ENCODE measurements at places on chromosomes 1 and 21.
A peak's percentile ranks its signal among the peaks of the same experiment; 100 is the strongest.

DNA sequence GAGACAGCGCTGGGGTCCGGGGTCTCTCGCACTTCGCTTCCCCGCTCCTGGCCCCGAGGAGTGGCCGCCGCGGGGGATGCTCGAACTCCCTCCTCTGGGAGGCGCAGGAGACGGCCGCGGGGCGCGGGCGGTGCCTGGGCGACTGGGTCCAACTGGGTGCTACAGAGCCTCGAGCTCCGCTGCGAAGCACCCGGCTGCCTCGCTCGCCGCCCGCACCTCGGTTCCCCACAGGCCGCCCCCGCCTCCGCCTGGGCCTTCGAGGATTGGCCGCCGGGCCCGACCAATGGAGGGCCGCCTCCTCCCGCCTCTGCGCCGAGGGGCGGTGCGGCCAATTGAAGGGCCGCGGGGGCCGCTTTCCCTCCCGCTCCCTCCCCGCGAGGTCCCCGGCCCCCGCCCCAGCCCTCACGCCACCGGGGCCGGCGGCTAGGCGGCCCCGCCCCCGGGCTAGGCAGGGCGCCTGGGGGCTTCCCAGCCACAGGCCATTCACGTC lies at the start of gene CNN3:
CNN3 (minus strand) TSS at position 196 of the 490 bp plus-strand sequence. CDS start 216 bp downstream, outside the sequence.
- ATAC-seq: peak; percentile 95

GRCh38 chr21:46115441-46116188 lies 17.7 kb downstream of the COL6A2 start:
- ATAC-seq: no peak

DNA sequence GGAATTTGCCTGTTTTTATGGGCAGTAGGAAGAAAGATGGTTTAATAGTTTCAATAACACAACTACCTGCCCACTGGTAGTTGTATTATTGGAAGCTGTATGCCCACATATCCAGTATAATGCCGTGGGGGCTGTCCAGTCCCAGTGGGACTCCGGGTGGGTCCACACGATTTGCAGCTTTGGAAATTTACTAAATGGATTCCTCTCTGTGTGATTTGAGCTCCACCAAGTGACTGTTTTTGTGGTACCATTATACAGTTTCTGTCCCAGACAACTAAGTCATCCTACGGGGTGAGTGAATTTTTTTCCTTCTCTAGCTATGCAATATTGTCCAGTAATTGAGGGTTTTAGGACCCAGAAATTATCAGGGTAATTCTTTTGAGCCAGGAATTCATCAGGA lies 86.8 kb downstream of the PLA2G4A start:
- no peak for ATAC-seq

DNA sequence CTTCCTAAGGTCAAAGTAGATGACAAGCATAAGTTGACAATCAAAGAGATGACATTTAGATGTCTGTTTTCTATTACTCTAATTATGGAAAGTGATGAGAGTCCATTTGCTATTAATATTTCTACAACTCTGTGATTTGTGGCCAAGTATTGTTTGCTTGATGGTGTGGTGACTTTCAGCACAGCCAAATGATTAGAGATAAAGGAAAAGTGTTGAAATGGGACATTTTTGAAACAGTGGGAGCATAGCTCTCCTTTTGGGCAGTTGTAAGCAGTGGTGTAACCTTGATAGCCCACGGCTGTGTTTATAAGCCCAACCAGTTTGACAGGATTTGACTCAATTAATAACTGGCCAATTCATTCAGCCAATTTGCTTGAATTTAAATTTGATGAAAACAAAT lies 31.6 kb downstream of the ZC3H11B start:
- no peak for ATAC-seq

GRCh38 chr1:203461717-203462116 lies 13.9 kb upstream of the PRELP start:
- no peak for ATAC-seq

GRCh38 chr1:236645016-236645680 lies 40.8 kb upstream of the HEATR1 start:
- no peak for ATAC-seq

GRCh38 chr1:27116697-27117096 lies 38.2 kb downstream of the SLC9A1 start:
- ATAC-seq: no peak

DNA sequence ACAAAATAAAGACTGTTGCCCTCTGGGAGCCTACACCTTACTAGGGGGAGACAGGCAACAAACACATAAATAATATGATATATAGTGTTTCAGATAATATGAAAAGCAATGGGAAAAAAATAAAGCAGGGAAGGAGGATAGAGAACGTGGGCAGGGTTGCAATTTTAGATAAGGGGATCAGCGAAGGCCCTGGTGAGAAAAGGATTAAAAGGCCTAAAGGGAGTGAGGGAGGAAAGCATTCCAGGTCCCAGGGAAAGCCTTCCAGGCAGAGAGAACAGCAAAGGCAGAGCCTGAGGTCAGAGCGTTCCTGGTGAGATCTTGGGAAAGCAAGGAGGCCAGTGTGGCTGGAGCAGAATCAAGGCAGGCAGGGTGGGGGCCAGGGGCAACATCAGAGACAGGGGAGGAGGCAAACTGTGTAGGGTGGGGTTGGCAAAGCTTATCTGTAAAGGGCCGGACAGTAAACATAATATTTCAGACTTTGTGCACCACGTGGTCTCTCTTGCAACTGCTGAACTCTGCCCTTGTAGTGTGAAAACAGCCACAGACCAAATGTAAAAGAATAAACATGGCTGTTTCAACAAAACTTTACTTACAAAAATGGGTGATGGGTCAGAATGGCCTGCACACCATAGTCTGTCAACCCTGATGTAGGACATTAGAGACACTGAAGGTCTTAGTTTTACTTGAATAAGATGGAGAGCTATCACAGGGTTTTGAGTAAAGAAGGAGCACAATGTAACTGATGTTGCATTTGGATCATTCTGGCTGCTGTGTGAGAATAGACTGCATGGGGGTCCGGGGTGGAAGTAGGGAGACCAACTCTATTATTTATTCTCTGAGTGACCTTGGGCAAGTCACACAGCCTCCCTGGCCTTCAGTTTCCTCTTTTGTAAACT lies 13.3 kb upstream of the CPT2 start:
- peak; percentile 74 for ATAC-seq

DNA sequence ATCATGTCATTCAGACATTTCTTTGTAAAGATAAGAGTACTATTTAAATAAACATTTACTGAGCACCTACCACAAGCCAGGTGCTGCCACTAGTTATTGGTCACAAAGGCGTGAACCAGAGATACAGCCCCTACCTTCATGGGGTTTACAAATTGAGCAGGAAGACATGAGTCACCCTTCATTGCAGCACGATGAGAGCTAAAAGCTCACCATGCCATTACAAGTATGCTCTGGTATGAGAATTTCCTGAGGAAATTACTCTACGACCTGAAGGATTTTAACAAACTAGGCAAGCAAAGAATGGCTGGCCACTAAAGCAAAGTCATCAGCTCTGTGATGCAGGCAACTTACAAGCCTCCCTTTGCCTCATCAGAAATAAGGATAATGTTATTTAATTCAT lies 346.8 kb downstream of the BRINP2 start:
- ATAC-seq: no peak

DNA sequence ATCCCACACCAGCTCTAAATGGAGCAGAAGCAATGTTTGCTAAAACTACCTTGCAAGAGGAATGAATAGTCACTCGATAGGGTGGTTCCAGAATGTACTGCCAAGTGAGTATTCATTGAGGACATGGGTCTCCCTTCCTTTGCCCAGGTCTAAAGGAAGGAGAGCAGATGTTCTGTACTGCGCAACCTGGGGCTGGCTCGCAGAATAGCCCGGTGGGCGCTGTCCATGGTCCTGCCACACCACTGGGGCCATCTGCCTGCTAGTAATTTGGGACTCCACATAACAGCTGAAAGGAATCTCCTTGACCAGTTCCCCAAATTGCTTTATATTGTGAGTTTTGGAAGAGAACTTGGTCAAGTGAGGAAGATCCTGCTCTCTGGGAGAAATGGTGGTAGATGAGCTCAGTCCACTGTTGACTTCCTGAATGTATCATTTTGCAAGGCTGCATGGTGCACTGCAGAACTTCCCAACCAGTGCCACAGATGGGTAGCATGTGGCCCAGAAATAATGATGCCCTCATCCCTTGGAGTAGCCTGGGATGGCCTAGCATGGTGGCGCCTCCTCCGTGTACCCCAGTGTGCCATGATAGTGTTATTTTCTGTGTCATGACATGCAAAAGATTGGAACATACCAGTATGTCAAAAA lies 5.7 kb downstream of the SLC6A17 start:
- ATAC-seq: peak; percentile 69

GRCh38 chr1:80673935-80674597 lies 1126.7 kb upstream of the ADGRL2 start:
- no peak for ATAC-seq

- no peak for ATAC-seq
Measured at GRCh38 chr1:15354580-15354965, 55.1 kb upstream of the EFHD2 start.

DNA sequence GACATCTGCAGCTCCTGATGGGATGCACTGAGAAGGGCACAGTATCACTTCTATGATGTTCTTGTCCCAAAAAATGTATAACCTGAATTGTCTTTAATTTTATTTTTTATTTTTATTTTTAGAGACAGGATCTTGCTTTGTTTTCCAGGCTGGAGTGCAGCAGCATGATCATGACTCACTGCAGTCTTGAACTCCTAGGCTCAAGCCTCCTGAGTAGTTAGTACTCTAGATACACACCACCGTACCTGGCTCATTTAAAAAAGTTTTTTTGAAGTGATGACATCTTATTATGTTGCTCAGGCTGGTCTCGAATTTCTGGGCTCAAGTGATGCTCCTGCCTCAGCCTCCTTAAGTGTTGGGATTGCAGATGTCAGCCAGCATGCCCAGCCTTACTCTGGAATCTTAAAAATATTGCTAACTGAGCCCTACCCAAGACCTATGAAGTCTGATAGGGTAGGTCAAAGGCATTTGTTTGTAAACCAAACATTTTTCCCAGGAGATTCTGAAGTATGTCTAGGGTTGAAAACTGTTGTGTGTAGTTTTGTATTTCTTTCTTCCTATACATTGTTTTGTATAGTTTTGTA lies 68.9 kb downstream of the ATF6 start:
- no peak for ATAC-seq

DNA sequence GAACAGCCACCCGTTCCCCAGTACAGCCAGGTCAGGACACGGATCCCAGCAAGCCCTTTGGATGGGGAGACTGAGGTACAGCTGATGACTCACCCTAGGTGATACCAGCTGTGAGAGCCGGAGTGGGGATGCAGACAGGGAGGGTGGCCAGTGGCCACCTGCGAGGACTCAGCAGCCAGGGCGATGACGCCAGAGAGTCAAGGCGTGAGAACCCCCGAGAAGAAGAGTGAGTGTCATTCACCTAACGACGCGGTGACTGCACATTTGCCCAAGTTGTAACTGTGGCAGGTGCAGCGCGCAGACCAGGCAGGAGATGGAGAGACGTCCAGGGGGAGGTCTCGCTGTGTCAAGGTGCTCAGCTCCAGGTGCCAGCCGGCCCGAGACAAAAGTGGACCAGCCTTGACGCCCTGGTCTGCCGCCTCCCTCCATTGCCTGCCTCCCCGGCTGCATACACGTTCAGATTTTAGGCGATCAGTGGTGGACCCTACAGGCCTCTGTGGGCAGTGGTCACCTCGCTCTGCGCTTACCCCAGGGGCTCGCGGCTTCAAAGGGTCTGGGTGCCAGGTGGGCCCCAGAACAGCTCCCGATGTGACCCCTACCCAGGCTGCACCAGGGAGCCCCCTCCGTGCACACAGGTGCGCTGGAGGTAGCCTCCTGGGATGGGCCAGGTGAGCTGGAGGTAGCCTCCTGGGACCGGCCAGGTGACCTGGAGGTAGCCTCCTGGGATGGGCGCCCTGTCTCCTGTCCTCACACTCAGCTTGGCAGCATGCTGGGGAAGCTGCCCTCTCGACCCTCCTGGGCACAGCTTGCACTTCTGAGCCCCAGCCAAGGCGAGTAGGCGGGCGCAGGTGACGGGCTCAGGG lies 11.9 kb downstream of the LRRC3 start:
- ATAC-seq: no peak

GRCh38 chr21:17128132-17128531 lies 384.7 kb upstream of the CXADR start:
- no peak for ATAC-seq

- ATAC-seq: peak; percentile 35
Measured at GRCh38 chr1:219659005-219659600, 46.2 kb upstream of the ZC3H11B start.

DNA sequence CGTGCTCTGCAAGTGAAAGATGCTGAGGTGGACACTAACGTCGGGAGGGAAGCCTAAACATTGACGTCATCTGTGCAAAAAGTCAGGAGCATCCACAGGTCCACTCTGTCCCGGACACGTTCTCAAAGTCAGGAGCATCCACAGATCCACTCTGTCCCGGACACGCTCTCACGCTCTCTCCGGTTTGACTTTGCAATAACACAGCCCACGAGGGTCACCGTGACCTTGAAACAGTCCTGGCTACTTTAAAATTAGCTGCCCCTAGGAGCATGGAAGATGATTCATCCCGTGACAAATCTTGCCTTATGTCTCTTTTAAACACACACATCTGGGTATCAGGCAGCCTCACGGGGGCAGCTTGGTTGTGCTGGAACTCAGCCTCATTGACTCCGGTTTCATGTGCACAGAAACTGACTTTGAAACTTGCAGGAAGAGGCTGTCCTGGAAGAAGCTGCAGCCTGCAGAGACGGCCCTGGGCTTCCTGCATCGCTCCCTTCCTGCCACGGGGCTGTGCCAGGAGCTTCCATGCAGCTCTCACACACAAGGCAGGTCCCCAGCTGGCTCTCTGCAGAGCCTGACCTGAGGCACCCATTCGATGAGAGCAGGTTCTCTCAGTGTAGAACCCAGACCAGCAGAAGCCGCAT lies 18.1 kb upstream of the COL18A1 start:
- peak; percentile 72 for ATAC-seq

DNA sequence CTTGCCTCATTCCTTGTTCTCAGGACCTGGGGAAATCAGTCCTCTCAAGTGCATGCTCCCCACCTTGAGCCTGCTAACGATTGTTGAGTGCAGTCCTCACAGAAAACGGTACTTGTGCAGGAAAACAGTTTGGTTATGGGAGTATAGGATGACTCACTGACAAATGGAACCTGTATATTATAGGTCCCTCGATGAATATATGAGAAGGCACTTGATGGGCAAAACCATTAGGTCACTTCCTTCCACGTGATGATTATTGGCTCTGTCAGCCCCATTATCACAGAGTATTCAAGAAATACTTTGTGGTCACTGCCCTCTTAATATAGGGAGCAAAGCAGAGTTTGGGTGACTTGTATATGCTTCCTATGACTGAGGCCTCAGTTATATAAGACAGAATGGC lies 6.2 kb downstream of the CCDC17 start:
- ATAC-seq: no peak

- no peak for ATAC-seq
Measured at GRCh38 chr1:51514733-51515132, 4.3 kb downstream of the EPS15 start.

DNA sequence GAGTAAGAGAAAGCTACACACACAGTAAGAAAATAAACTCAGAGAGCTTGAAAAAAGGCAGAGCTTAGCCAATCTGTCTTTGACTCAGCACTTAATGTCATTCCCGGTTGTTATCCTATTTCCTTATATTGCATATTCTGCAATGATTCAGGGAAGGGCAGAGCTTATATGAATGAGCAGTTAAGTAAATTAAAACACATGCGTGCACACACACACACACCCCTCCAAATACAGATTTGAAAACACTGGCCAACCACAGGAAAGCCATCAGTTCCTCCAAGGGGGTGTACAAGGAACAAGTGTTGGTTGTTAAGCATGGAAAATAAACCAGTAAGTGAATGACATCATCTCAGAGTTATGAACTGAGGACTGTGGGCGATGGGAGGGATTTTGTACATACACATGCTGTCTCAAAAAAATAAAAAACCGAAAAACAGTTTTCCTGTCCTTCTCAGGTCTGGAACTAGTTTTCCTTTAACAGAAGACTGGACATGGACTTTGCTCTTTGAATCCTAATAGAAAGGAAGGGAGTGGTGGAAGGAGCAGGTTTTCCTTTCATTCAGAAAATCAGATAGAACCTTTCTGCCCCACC lies 1.0 kb downstream of the IQGAP3 start:
- no peak for ATAC-seq
